Activated CD8-positive, alpha-beta memory T cell treated with anti-CD3 and anti-CD28 coated beads for 4 hours (primary cell): ENCODE measurements at places on chromosomes 7 and 10.

DNA sequence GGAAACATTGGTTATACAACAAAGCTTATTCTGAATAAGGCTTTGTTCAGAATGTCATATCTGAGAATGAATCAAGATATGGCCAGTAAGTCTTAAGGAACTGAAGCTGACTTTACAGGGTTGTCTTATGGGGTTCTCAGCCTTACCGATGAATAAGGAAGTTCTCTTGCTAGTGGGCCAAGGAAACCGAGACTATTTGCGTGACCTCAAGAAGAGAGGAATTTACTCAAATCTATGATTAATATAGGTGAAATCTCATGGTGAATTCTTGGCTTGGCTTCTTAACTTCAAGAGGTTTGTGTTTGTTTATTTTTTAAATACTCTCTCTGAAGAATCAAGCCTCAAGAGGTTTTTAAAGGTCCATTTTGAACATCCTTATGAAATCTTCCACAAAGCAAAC is 4.7 kb upstream of the MRLN start:
- DNase-seq = no peak

DNA sequence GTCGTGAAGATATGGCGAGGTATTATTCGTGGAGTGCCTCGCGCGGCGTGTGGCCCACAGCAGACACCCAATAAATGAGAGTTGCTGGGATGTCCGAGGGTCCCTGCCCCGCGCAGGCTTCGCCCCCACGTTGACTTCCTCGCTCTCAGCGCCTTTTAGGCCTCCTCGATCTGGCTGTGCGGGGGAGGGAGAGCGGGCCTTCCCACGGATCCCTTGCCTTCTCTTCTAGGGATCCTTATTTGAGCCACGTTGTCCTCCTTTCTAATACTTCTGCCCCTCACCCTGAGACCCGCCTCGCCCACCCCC is 660 bp downstream of the VCL start:
- no peak for DNase-seq

DNA sequence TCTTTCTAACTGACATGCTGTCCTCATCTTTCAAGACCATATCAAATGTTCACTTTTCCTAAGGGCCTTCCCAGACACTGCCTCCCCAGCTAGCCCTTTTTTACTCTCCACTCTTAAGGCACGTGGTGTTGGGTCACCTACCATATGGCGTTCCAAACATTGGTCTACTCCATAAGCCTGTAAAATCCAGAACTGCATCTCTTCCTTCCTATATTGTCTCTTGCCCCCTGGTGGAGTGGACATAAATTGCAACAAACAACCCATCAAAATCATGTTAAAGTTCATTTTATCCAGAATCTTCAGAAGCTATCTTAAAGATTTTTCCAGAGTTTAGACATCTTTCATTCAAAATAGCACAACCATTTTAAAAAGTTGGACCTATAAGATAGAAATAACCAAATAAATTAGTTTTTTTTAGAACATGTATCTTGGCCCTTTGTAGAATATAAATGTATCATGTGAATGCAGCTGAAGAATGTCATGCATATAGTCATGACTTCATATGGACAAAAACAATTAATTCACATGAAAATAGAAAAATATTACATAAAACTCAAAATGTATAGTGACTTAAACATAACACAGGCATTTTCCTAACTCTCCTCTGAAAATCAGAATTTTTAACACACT is 180.6 kb upstream of the CHRM2 start:
- DNase-seq = no peak

DNA sequence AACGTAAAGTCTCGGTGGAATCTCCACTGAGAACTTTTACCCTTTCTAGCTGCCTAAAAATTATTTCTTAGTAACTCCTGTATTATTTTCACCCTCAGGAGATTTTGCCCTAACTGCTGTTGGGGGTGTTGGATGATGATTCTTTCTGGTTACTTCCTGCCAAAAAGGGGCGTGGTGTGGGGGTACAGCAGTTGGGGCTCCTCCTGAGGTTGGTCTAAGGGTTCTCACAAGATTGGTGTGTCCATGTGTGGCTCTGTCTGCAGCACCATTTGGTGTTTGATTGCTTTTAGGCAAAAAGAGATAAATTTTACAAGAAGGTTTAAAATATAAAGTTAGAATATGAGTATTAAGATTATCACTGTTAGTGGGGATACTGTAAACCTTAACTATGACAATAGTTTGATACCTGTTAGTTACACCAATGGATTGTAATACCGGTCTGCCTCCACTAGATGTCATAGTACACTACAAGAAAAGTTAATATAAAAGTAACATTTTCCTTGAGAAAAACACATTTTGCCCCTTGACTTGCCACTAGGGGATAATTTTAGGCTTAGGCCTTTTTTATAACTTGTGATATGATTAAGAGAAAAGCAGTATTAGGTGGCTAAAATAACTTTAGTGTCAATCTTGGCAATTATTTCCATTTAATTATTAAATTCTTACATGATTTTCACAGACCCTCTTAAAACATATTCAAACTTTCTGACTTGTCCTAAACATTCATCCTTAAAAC is 928.7 kb downstream of the IPMK start:
- DNase-seq = no peak

DNA sequence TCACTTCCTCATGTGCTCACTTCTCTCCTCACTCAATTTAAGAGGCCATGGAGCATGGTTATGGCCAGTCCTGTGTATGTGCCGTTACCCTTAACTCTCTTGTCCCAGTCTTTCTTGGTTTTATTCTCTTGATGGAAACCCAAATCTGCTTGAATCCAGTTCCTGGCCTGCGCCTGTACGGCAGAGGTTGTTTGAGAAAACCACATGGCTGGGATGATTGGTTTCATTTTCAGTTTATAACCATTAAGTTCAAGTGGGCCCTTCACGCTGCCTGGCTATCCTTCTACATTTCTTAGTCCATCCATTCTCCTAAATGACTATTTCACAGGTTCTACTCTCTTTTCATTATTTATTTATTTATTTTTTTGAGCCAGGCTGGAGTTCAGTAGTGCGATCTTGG is 1.6 kb upstream of the ZNF239 start:
- DNase-seq = no peak

- no peak for DNase-seq
Measured at GRCh38 chr7:140683657-140684056, 10.9 kb downstream of the ADCK2 start.

- no peak for DNase-seq
Measured at GRCh38 chr7:74228951-74229900, 19.4 kb downstream of the LAT2 start.

- peak; percentile 14 for DNase-seq
Measured at GRCh38 chr10:91006001-91006751, 85.3 kb upstream of the ANKRD1 start.
